GM03348 (cell line): ENCODE measurements at places on chromosomes 2 and 18.

GRCh38 chr2:212994976-212995375, 156.4 kb downstream of the IKZF2 start:
- DNase-seq = no peak

- no peak for DNase-seq
These were observed 18.8 kb downstream of the CDH7 start for GRCh38 chr18:65769652-65770051.

DNA sequence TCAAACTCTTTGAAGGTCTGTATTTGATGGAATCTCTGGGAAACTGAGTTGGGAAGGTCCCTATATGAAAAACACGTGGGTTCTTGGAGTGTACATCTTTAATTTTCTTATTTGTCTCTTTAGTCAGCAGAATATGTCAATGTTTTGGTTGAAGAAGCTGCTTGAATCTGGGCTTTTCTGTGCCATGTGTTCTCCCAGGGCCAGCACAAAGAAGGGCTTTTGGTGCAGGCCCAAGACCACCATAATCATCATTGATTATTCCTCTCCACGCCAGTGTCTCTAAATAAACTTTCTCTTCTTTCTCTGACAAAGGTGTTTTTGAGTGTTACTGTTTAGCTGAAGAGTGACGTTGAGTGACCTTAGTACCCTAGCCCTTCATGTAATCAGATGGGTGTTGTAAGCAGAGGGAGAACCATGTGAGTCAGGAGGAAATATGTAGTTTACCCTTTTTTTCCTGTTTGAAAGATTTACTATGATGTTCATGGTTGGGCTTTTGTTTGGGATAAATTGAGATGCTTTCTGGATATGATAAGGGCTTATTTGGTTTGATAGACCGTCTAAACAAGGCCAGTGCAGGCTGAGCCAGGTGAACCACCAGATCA, 11.6 kb upstream of the TNP1 start:
- no peak for DNase-seq

DNA sequence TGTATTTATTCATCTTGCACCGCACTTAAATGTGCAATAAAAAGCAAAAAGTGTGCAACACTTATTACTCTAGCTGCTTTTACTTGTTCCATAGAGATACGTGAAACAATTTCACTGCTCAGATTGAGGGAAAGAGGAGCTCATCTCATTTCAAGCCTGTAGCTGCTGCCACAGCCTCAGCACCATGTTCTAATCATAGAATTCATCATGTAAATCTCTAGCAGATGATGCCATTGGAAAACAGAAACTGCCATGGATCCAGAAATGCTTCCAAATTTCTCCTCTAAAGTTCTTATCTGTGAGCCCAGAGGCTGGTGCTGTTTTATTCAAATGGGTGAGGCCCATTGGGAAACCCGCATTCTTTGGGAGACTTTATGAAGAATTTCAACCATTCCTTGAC, 2.0 kb downstream of the CDC42EP3 start:
- DNase-seq = no peak

DNA sequence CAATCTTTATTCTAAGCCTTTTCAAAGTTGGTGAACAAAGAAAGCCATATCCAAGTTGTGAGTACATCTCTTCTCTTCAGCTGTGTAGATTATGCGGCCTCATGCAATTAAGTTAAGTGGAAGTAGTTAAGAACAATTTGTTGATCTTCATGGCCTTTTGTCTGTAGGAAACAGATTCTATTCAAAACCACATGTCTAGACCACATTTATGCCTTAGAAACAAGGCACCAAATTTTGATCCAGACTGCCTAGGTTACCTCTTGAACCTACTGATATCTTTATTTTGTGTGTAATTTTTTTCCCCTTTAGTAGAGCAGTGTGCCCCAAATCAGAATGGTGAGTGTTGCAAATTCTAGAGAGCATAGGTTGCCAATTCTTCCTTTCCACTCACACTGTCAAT, 101.6 kb upstream of the CERS6 start:
- DNase-seq = no peak

- no peak for DNase-seq
These were observed 113.7 kb upstream of the SRD5A2 start for GRCh38 chr2:31694444-31694843.

DNA sequence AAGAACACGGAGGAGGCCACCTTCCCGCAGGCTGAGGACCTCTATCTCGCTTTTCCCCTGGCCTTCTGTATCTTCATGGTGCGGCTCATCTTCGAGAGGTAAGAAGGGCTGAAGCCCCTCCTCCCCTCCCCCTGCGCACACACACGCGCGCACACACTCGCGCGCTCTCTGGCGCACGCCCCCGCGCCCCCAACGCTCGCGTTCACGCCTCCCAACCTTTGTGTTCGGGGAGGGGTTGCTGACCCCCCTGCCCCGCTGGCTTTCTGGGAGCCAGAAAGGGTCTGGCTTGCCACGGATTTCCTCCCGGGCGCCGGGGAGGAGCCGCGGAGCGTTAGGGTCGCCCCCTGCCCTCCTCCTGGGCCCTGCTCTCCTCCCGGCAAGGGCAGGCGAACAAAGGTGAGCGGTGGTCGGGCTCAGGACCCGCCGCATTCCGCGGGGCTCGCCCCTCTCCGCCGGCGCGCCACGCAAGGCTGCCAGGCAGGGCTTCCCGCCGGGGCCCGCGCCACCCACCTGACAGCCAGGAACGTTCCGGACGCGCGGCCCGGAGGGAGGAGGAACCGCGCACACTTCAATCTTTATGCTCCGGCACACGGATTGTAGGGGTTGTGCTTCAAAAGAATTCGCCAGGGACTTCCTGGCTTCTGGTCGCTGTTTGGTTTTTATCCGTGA, 583 bp downstream of the CERS6 start:
- peak; percentile 62 for DNase-seq

DNA sequence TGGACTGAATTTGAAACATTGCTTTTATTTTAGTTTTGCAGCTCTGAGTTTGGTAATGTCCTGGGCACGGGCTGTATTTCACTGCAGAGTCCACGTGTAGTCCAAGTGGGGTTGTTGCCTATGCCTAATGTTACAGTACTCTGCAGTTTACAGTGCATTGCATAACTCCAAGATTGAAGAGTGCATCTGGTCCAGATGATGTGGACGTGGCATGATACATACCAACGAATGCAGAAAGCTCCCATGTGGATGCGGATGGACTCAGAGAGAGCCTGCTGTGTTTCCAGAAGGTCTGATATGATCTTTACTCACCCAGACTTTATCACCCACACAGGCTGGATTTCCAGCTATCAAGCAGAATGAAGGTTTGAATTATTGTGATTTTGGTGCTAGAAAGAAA, 44.4 kb upstream of the CCDC68 start:
- no peak for DNase-seq

- no peak for DNase-seq
These were observed 385.4 kb upstream of the NXPH2 start for GRCh38 chr2:139165601-139166000.

GRCh38 chr2:3641841-3642421, 16.1 kb upstream of the ALLC start:
- DNase-seq = no peak

DNA sequence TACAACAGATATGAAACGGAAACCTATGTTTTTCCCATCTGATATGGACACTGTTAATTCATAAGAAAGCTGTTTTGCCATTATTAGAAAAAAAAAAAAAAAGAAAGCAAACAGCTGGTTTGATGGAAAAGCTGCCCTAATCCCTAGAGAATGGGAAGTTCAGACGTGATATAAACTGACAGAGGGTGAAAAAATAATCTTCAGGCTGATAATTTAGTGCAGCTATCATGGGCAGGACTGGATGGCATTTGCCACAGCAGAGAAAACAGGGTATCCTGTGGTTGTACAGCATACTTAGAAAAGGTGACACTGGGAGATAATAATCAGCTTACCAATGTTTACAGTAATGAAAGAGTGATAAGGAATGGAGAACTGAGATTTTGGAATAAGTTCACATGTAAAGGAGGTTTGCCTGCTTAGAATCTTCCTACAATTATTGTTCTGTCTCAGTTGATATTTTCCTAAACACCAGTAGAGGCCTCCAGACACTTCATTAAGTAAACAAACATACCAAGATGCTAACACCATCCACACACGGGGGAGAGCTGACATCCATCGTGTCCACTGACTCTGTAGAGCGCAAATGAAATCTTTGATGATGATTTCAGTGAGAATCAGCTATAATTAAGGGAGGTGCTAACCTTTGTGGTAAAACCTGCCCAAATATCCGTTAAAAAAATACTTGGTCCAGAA, 211.6 kb upstream of the MMADHC start:
- peak; percentile 61 for DNase-seq

DNA sequence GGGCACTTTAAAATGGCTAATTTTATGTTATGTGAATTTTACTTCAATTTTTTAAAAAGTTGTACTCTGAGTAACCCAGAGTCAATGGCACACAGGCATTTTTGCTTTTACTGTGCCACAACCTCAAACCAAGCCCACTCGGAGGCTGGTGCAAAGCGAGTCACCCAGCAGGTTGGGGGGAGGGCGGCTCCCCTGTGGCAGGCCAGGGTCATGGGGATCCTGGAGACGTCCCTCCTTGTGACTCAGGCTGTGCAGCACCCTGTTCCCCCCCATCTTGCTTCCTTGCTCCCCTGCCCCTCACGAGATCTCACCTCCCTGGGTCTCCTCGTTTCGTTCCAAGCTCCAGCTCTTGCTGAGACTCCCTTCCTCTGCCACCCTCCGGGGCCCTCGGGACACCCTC, 58.6 kb downstream of the POMC start:
- no peak for DNase-seq

- no peak for DNase-seq
These were observed 97.5 kb downstream of the SH3YL1 start for GRCh38 chr2:166381-166780.

- DNase-seq = peak; percentile 97
These were observed 3.3 kb upstream of the SPRED2 start for GRCh38 chr2:65435625-65436168.

DNA sequence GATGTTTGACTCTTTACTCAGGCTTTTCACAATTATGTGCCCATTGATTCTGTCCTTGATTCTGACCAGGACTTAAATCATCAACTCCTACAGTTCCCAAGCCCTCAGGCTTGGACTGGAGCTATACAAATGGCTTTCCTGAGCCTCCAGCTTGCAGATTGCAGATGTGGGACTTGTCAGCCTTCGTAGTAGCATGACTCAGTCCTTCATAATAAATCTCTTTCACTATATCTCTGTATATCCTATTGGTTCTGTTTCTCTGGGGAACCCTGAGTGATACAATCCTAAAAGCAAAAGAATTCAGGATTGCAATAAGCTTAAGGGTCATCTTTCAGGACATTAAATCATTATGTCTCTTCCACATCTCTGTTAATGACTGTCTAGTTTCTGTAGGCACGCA, 356.6 kb downstream of the RIT2 start:
- DNase-seq = no peak

GRCh38 chr2:226656367-226656766, 143.3 kb downstream of the IRS1 start:
- no peak for DNase-seq

GRCh38 chr2:43814711-43815110, 23.9 kb downstream of the ABCG5 start:
- DNase-seq = no peak

- DNase-seq = no peak
These were observed 158.8 kb upstream of the WDSUB1 start for GRCh38 chr2:159445307-159445706.

- no peak for DNase-seq
These were observed 8.6 kb upstream of the SERPINB10 start for GRCh38 chr18:63899206-63899605.

- no peak for DNase-seq
These were observed 25.3 kb downstream of the MMADHC start for GRCh38 chr2:149562324-149562723.
